ENCODE measurements at places on chromosomes 5 and 9.

GRCh38 chr9:113879911-113880310 is 3.8 kb downstream of the ZNF618 start:
- no peak for DNase-seq

DNA sequence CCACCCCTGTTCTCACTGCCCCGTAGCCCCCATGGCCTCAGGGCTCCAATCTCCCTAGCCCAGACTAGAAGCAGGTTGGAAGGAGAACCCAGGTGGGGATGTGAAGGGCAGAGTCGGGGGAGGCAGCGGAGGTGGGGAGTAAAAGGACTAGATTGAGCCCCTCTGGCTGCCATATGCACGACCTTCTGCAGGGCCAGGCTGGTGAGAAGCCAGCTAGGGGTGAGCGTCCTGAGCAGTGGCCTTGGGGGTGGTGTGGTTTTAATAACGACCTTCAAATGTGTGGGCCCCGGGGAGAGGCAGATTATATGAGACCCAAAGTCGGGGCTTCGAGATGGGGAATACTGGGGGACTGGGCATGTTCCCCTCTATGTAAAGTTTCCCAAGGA is 139.5 kb downstream of the C9orf50 start:
- DNase-seq, result no peak

- DNase-seq, result no peak
Observed at GRCh38 chr5:56710826-56711590, 104.3 kb upstream of the MAP3K1 start.

- no peak for DNase-seq
Observed at GRCh38 chr5:472076-472655, 29.2 kb downstream of the EXOC3 start.

DNA sequence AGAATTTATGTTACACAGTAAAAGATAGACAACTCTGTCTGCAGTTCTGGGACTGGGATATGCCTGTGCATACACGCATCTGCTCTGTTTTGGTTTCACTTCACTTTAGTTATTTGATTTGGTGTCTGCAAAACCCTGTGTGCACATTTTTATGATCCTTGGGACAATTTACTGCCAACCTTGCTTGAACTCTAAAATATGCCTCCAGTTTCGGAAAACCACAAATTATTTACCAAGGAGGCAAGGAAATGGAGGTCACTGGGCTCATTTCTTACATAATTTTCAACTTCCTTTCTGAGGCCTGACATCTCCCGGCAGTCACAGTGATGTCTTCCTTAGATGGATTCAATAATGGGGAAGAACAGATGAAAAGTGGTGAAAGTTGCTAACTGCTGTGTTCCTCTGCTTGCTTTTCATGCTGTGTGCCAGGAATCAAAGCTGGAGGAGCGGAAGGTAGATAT is 61.2 kb upstream of the TAF11L2 start:
- no peak for DNase-seq

DNA sequence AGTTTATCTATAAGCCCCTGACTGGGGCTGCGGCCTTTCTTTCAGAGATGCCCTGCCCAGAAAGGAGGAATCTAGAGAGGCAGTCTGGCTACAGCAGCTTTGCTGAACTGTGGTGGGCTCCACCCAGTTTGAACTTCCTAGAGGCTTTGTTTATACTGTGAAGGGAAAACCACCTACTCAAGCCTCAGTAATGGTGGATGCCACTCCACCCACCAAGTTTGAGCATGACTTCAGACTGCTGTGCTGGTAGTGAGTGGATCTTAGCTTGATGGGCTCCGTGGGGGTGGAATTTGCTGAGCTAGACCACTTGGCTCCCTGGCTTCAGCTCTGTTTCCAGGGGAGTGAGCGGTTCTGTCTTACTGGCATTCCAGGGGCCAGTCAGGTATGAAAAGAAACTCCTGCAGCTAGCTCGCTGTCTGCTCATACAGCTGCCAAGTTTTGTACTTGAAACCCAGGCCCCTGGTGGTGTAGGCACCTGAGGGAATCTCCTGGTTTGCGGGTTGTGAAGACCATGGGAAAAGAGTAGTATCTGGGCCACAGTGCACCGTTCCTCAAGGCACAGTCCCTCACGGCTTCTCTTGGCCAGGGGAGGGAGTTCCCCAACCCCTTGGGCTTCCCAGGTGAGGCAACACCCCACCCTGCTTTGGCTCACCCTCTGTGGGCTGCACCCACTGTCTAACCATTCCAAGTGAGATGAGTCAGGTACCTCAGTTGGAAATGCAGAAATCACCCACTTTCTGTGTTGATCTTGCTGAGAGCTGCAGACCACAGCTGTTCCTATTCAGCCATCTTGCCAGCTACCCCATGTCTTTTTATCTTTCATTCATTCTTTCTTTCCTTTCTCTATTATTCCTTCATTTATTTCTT is 211.8 kb upstream of the C9orf72 start:
- no peak for DNase-seq

DNA sequence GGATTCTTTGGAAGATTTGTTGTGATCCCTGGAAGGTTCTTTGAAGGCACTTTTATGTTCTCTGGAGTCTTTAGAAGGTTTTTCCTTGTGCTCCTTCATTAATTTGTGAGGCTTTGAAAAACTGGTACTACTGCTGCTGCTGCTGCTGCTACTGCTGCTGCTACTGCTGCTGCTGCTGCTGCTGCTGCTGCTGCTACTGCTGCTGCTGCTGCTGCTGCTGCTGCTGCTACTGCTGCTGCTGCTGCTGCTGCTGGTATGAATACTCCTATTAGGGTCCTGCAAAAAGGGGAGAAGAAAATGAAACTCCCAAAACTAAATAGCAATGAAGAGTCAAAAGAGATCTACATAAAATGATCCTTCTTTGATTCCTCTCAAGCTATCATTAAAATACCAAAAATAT is 208.1 kb downstream of the MLLT3 start:
- no peak for DNase-seq

- DNase-seq, result no peak
Observed at GRCh38 chr5:111954516-111955395, 197.8 kb upstream of the NREP start.

GRCh38 chr5:120874081-120874862 is 410.2 kb downstream of the PRR16 start:
- no peak for DNase-seq

- DNase-seq, result no peak
Observed at GRCh38 chr9:19174127-19174912, 47.0 kb upstream of the PLIN2 start.

DNA sequence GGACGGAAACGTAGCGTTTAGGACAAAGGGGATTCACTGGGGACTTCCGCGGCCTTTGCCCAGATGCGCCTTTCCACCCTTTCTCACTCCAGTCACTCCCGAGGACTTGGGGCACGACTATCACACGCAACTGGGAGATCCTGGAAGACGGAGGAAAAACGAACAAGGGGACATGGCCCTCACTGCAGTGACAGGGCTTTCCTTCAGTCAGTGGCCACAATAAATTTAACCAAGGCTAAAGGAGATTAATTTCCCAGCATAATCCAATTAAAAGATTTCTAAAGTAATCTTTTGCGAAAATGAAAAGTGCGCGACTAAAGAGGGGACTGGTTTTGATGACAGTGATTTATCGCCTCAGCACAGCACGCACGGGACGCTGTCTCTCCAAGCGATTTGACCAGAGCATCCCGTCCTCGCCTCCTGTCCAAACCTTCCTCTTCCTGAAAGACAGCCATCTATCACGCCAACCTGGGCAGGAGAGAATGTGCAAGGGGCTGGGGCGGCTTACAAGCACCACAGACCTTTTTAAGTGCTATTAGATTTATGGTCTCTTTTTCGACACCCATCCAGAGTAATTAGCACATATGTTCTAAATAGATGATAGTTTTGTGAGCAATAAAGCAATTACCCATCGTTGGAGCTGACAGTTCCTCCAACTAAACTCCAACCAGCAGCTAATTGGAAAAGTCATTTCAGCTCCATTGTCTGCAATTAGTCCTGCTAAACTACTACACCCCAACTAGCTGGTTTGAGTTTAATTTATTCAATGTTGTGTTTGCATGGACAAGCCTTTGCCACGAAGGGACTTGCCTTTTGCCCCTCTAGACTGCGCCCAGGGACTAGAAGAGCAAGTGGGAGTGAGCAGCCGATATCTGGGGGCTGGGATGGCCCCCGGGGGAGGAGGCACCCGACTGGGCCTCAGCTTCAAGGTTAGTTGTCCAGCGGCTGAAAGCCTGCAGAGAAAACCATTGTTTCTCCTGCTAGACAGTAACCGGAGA is 7.4 kb downstream of the NR2F1-AS1 start:
- no peak for DNase-seq

DNA sequence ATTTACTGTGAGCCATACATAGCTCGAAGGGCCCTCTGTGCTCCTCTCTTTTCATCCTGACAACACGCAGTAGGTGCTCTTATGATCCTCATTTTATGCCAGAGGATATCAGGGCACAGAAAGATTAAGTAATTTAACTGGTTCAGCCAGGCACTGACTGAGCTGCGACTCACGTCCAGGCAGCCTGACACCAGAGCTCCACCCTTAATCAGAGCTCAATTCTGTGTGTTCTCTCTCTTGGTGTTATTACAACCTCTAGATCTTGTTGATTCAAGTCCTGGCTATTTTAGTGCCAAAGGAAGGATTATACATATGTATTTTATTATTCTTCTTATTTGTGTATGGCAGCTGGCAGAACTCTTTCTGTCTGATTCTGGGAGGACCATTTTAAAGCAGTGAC is 59.7 kb downstream of the OSMR start:
- DNase-seq, result no peak

DNA sequence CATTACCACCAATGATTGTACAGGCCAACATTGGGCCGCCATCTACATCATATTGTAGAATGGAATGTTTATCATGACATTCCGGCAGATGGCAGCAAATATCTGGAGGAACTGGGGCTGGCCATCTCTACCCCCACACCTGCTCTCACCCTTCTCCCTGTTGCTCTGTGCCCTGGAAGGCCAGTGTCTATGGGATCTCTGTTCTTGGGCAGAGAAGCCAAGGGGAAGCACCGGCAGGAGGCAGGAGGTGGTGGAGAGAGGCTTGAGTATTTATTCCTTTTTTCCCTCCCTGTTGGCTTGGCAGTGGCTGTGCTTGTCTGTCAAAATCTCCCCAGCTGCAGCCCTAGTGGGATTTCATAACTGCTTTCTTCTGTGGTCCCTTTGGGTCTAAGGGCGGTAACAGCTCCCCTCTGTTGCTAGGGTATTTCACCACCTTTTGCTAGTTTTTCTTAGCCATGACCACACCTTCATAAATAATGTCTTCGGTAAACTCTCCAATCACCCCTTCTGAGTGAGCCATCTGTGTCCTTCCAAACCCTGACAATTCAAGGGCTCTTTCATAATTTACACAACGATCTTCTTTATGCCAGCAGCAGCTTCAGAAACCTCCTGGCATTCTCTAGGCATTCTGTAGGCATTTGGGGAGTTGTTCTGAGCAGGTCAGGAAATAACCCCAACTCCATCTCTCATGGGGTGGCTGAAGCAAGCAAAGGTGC is 225.8 kb downstream of the MELK start:
- DNase-seq, result no peak

GRCh38 chr5:178463321-178464155 is 126.7 kb downstream of the COL23A1 start:
- no peak for DNase-seq

DNA sequence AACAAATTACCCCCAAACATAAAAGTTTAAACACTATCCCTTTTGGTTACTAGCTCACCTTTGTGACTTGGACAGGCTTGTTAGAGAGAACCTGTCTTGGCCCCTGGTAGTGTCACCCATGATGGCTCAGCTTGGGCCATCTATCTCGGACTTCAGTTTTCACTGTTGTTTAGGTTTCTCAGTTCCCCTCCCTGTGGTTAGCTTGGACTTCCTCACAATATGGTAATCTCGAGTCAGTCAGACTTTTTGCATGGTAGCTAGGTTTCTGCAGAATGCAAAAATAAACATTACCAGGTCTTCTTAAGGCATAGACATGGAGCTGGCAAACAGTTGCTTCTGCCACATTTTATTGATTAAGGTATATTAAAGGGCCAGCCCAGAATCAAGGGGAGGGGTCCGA is 324.3 kb upstream of the RORB start:
- DNase-seq, result no peak

DNA sequence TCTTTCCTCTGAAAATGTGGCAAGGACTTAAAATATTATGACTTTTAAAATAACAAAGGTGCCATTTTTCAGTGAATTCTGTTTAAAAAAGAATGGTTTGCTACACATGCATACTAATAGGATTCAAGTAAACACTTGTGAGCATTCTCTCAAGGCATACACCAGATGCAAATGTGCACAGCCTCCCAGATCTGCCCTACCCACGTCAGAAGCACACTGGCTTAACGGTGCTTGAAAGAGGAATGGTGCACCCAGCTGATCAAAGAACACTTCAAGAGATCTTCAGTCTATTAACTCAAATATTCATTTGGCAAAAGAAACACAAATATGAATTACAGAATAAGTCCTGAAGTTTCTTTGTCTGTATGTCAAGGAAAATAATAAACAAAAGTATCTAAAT is 15.8 kb downstream of the GABRB2 start:
- no peak for DNase-seq

- DNase-seq, result no peak
Observed at GRCh38 chr5:120605325-120606079, 141.4 kb downstream of the PRR16 start.

GRCh38 chr5:172493906-172494305 is 39.6 kb upstream of the SH3PXD2B start:
- no peak for DNase-seq

DNA sequence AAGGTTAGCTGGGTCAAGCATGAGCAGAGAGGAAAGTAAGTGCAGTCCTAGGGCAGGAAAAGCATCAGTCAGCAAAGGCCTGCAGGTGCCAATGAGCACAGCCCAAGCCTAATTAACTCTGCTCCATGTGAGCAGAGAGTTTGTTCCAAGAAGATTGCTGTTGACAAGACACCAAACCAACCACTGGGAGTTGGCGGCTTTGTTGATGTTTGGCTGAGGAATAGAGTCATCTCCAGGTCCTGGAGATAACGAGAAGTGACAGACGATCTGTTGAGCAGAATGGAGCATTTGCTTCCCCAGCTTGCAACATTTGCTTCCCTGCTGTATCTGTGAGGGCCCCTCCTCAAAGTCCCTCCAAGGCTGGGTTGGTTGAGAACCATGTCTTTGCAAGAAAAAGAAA is 68.2 kb downstream of the FAM114A2 start:
- DNase-seq, result no peak

GRCh38 chr5:174065528-174066197 is 20.2 kb downstream of the NSG2 start:
- DNase-seq, result no peak

DNA sequence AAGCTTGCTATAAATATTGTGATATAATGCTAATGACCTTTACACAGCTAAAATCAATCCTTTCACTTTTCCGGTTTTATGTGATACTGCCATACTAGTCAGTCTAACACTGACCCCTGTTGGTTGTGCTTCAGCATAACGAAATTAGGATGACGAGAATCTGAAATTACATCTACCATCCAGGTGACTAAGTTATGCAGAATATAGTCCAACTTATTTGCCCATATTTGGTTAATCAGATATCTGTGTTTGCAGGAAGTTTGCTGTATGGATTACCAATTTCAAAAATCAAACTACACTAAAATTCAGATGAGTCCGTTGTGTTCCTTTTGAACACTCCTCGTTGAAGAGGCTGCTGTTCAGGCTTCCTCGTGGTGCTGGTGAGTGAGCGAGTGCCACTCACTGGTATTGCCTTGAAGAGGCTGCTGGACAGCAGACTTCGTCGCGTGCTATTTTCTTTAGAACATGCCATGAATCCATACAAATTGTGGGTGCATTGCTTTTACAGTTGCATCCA is 32.5 kb downstream of the TENT4A start:
- no peak for DNase-seq

Measured in T-helper 22 cell (primary cell).